ENCODE measurements at places on chromosomes 16 and 17. TPM values are rescaled to one million over a fixed set of nuclear protein-coding genes. Genes with fewer than 3 reads are reported as not detected.

DNA sequence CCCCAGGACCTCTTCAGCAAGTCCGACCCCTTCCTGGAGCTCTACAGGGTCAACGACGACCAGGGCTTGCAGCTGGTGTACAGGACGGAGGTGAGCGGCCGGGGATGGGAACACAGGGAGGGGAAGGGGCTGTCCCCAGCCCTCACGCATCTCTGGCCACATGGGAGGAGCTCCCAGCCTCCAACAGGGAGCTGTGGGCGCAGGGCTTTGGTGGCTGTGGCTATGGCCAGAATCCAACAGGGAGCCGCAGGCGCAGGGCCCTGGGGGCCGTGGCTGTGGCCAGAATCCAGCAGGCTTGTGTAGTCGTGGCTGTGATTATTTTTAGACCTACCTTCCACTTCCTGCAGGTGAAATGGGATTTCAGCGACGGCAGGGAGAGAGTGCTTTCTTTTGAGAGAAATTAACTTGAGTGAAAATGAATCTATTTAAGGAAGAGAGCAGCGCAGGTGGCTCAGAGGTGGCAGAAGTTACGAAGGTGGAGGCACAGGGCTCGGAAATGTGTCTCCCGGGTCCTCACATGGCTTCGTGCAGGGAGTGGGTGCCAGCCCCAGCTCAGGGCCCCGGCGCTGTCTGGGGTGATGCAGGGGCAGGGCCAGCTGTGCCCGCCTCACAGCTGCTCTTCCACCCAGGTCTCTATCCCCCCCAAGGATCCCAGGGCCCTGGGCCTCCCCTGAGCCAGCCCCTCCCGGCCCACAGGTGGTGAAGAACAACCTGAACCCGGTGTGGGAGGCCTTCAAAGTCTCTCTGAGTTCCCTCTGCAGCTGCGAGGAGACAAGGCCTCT lies 9.4 kb downstream of the CPNE7 start:
- DNase-seq = no peak

- DNase-seq = peak; percentile 18
These were observed 12.7 kb upstream of the FAM20A start for GRCh38 chr17:68613739-68614298.

GRCh38 chr17:77879896-77880280 lies 78.6 kb upstream of the TNRC6C start:
- DNase-seq = no peak

- no peak for DNase-seq
These were observed 724.8 kb downstream of the CDH11 start for GRCh38 chr16:64397042-64397441.

- no peak for DNase-seq
These were observed 73.1 kb downstream of the SKAP1 start for GRCh38 chr17:48356866-48357265.

DNA sequence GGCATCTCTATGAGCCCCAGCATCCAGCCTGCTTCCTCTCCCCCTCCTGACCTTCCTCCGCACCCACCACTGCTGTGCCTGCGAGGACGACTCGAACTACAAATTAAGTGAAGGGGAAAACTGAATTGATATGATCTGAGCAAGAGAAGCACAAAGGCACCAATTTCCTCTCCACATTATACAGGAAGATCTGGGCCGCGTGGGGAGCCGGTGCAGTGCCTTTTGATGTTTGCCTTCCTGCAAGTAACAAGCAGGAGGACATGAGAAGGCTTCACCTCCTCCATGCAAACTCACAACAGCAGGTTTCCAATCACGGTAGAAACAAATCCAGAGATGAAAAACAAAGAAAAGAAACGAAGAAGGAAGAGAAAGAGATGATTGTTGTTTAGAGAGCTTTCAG lies 57.8 kb upstream of the MMP2 start:
- no peak for DNase-seq

Gene PRR14
- 50.2 TPM for total RNA-seq

DNA sequence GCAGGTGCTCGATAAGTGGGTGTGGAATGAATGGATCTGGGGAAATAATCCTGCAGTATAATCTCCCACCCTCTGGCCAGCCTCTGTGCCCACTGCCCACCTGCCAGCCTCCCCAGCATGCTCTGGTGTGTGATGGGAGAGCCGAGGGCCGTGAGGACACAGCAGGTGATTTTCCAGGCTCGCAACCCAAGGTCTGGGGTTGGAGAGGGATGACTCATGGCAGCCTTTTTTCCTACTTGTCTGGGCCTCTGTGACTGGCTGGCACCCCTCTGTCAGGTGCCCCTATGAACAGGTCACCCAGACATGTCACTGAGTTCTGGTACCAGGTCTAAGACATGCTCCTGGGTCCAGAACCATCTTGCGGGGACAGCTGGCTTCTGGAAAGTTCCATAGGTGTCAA lies 385.7 kb upstream of the TNRC6C start:
- DNase-seq = no peak

DNA sequence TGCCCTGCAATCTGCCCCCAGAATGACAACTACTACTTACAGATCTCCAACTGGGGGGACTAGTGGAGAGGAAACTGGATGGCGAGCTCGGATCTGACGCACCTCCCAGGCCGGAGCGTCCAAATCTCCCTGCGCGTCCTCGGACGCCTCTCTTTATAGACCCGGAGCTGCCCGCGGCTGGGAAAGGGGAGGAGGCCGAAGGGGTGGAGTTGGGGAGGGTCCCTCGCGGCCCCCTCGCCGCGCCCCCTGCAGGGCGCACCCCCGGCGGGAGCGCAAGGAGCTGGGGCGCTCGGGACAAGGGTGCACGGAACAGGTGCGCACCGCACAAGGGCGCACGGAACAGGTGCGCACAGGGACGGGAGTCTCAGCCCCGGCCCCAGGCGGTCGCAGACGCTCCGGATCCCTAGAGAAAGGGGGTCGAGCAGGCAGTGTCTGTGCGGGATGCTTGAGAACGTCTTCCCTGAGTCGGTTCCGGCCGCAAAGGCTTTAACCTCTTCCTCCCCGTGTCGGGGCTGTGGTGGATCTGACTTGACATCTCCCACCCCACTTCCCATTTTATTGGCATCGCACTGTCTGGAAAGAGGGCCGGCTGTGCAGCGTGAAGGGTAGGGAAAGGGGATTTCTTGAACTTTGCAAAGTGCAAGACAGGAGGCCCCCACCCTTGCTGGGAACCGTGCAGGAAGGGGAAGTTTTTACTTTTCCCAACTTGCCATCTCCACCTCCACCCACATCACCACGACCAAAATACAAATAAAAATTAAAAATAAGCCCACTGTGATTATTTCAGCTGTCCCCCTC lies at the start of gene MYH11:
Gene MYH11 (minus strand): TSS at position 128 of the 798 bp plus-strand sequence. CDS start 18,776 bp downstream, outside the sequence.
- no peak for DNase-seq

Gene NPW
- total RNA-seq = not detected

Gene MT1G
- total RNA-seq = 55.2 TPM

DNA sequence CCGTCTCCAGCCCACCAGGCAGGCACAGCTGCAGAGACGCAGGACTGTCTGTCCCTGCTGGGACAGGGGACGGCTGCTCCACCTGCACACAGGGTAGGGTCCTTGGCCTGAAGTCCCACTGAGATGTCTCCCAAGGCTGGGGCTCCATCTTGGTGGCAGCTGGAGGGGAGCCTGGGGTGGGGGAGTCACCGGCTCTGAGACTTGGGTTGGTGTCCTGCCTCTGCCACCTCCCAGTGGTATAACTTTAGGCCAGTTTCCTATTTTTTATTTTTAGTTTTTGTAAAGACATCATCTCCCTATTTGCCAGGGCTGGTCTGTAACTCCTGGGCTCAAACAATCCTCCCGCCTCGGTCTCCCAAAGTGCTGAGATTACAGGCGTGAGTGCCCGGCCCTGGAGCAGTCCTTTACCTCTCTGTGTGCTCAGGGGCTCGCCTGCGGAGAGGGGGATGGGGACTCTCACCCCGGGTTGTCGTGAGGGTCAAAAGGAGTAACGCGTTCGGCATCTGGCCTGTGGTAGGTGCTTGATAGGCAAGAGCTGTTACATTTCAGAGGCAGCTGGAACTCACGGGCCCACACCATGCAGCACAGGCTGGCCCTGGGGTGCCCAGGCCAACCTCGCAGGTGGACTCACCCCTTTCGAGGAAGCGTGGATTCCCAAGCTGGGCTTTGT lies 46.6 kb upstream of the DOC2B start:
- DNase-seq = no peak

- DNase-seq = no peak
These were observed 170.4 kb downstream of the IRX3 start for GRCh38 chr16:54116124-54116655.

- DNase-seq = peak; percentile 80
These were observed 10.1 kb upstream of the ERCC4 start for GRCh38 chr16:13909872-13910303.

Gene PFN1
- 370 TPM for total RNA-seq

Gene SLC12A3
- not detected for total RNA-seq

DNA sequence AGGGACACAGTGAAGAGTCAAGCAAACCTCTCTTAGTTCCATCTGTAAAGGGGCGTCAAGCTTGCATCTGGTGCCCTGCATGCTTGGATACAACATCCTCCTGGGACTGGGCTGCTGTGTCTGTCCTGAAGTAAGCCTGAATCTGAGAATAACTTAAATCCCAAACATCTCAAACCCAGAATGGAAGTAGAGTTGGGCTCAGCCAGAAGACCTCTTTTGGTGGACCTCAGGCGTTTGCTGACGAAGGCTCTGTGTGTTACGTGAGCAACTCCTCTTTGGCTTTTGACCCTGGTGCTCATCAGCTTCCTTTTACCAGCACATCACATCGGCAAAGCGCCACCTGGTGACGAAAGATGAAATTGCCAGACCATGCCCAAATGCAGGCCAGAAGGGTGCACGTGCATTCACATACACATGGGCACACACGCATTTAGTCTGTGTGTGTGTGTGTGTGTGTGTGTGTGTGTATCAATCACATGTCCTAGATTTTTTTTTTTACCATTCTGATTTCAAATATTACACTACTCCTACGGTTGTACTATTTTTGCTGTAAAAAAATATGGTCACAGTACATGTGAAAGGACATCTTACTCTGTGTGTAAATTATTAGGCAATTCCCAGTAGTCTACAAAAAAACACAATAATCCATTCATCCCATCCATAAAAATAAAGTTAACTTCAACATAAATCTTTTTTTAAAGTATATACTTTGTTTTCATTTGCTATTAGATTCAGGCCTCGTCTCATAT lies 41.1 kb upstream of the FOXJ1 start:
- peak; percentile 87 for DNase-seq

GRCh38 chr17:12070561-12070960 lies 49.9 kb downstream of the MAP2K4 start:
- peak; percentile 14 for DNase-seq

Gene CCDC144A
- total RNA-seq = 0.41 TPM

DNA sequence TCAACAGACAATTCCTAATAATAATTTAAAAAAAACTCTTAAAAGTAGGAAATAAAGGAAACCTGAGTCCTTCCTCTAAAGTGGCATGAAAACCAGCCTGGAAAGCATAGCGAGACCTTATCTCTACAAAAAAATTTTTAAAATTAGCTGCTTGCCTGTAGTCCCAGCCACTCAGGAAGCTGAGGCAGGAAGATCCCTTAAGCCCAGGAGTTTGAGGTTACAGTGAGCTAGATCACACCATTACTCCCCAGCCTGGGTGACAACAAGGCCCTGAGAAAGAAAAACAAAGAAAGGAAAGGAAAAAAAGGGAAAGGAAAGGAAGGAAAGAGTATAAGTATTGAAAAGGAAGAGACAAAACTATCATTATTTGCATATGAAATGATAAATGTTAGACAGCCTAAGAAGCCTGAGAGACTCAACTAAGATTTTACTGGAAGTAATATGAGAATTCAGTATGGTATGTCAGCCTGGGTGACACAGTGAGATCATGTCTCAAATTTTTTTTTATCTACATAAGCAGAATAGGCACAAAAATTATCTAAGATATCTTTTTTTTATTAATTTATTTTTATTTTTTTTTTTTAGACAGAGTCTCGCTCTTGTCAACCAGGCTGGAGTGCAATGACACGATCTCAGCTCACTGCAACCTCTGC lies 113.0 kb downstream of the GOSR1 start:
- DNase-seq = no peak

DNA sequence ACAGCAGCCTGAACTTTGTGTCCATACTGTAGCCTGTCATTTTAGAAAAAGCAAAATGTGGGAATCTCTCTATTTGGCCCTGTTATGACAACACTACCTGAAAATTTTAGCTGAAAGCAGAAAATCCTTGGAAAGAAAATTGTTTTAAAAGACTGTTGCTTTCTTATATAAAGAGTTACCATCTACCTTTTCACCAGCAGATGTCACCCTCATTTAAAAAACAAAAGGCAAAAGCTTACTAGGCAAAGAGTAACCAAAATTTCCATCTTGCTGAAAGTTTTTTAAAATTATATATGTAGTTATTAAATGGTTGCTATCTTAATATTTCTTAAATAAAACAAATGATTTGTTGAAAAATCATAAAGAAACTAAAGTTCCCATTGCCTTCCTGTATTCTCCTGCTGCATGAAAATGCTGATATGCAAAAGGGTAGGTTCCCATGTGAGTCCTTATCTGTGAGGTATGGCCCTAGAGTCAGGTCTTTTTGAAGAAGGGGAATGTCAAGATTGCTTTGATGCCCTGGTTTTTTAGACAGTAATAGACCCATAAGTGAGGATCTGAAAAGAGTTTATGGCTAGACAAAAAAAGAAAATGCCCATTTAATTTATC lies 61.0 kb downstream of the TNRC6C start:
- DNase-seq = no peak

- no peak for DNase-seq
These were observed 25.0 kb downstream of the WNT9B start for GRCh38 chr17:46876353-46876887.

- no peak for DNase-seq
These were observed 75.2 kb downstream of the N4BP1 start for GRCh38 chr16:48534601-48535340.

DNA sequence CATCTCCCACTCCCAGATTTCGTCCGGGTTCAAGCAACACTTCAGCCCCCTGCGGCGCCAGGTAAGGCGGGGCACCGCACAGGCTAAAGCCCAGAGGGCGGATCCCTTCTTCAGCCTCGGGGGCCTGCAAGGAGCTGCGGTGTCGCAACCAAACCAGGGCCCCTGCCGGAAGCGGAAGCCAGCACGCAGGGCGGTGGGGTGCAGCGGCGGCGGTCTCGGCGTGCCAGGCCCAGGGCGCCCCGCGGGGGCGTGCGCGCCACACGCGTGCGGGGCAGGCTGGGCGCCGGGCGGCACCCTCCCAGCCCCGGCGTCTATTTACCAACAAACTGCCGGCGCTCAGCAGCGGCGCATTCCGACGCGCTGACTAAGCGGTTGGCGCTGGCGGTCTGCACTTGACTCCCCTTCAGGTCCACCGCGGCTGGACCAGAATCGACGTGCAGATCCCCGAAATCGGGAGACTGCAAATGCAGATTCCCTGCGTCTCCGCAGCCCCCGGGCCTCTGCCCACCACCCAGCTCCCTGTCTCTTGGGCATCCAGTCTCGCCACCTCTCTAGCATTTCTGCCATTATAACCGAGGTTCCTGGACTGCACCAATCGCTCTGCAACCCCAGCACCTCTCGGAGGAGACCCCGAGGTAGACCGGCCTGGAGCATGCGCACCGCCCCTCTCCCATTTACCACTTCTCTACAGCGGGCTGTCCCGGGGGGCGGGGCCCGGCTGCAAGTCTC lies 421 bp upstream of the DLX4 start:
- DNase-seq = peak; percentile 61

GRCh38 chr16:9176547-9177418 lies 85.3 kb downstream of the HAPSTR1 start:
- no peak for DNase-seq

Gene CYGB
- total RNA-seq = 17.4 TPM

Gene FAM20A
- total RNA-seq = 5.8 TPM

Data from adrenal gland (tissue), 19 donors.